ENCODE measurements at places on chromosomes 1 and 21. TPM values are rescaled to one million over a fixed set of nuclear protein-coding genes. Genes with fewer than 3 reads are reported as not detected.

Gene PATJ
- 59.0 TPM for total RNA-seq

Gene GNG4
- 0.73 TPM for total RNA-seq

Gene OR2W3
- total RNA-seq: 1.6 TPM

Gene ASPM
- 0.27 TPM for total RNA-seq

- ATAC-seq: no peak
These were observed 44.0 kb downstream of the ODF2L start for GRCh38 chr1:86352086-86352485.

GRCh38 chr1:53361541-53361961, 33.7 kb upstream of the LRP8 start:
- ATAC-seq: no peak

- ATAC-seq: no peak
These were observed 5.8 kb upstream of the RUNX3 start for GRCh38 chr1:24935615-24936484.

DNA sequence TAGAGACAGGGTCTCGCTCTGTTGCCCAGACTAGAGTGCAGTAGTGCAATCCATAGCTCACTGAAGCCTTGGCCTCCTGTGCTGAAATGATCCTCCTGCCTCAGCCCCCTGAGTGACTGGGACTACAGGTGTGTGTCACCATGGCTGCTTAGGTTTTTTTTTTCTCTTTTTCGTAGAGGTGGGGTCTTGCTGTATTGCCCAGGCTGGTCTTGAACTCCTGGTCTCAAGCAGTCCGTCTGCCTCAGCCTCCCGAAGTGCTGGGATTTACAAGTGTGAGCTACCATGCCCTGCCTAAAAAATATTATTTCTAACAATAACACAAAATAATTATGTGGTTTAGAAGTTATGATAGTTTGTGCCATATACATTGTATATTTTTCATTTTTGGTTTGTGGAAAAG, 9.9 kb downstream of the CAMTA1 start:
- ATAC-seq: no peak

DNA sequence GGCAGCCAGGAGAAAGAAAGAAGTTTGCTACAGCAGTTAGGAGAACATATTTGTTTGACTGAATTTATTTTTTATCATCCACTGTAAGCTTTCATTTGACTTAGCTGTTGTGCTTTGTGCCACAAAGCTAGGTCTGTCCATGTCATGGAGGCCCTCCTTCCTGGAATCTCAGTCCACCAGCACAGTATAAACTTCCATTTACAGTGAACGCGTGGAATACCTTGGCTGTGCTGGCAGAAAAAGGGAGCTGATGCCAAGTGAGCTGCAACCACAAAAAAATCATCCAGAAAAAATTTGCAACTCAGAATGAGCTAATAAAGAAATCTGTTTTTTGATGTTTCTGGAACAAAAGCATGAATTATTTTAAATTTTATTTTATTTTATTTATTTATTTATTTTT, 72.6 kb downstream of the ATP6V1G3 start:
- no peak for ATAC-seq

GRCh38 chr21:33236013-33236686, 6.4 kb downstream of the IFNAR2 start:
- ATAC-seq: no peak

- ATAC-seq: no peak
These were observed 43.5 kb upstream of the BCL10 start for GRCh38 chr1:85319931-85320330.

GRCh38 chr1:107867897-107868296, 97.1 kb downstream of the VAV3 start:
- ATAC-seq: no peak

DNA sequence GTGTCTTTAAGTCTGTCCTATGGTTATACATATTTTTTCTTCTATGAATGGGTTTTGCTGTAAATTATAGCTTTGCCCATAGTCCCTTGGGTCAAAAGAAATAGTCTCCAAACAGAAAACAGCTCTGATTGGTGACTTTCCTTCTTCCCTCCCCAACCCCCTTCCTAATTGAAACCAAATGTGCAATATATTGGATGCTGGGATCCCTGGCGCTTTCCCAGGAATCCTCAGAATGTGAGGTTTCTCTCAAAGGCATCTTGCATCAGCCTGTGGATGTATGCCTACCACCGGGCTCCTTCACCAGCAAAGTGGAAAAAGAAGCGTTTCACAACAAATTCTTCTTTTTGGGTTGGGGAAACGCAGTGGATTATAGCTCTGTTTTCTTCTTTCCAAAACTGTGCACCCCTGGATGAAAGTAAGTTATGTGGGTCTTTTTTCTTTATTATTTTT, at the start of gene DDR2:
Gene DDR2 (plus strand): TSS at position 248 of the 450 bp plus-strand sequence. CDS start 86,600 bp downstream, outside the sequence.
- ATAC-seq: peak; percentile 79

Measured in gastroesophageal sphincter (tissue), 4 donors.